ENCODE measurements at places on chromosomes 1 and 21.

DNA sequence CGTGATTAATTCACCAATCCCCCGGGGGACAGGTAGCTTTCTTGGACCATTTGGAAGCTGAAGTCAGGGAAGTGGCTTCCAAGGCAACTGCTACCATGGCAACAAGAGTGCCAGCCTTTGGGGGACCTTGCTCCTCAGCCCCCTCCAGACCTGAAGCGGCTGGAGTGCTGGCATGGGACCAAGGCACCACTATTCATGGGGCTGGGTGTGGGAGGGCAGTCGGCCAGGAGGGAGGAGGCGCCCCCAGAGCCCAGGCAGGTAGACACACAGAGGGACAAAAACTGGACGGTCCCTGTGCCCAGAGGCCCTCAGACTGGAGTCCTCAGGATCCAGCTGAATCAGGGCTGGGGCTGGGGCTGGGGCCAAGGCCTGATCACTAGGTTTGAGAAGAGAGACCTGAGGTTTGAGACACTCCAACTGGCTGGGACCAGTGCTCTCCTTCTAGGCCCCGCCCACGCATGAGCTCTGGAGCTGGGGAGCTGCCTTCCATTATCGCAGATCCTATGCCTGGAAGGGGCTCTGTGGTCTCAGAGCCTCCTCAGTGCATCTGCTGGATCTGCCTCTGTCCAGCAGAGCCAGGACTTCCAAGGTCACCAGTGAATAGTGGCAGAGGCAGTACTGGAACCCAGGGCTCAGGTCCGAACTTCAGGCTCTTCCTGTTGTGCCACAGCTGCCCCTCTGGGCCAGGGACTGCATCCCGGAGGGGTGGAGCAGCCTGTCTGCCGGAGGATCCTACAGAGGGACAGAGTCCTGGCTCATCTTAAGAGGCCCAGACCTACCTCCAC is 3.3 kb upstream of the KNCN start:
- DNase-seq: no peak

- no peak for DNase-seq
Observed at GRCh38 chr1:12338017-12338416, 108.2 kb downstream of the VPS13D start.

DNA sequence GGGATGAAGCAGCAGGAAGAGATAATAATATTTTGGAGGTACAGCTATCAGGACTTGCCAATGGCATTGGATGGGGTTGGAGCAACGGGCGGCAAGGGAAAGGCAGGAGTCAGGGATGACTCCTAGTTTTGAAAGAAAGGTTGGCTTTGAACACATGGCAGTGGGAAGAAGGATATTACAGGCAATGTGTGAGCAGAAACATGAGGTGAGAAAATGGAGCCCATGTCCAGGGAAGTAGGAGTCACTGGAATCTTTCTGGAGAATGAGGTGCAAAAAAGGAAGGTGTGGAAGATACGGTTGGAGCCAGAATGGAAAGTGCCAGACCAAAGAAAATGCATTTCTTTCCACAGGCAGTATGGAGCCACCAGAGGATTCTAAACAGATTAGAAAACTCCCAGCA is 288.5 kb upstream of the KAZN start:
- no peak for DNase-seq

- DNase-seq: no peak
Observed at GRCh38 chr1:203481196-203481595, 5.6 kb downstream of the PRELP start.

DNA sequence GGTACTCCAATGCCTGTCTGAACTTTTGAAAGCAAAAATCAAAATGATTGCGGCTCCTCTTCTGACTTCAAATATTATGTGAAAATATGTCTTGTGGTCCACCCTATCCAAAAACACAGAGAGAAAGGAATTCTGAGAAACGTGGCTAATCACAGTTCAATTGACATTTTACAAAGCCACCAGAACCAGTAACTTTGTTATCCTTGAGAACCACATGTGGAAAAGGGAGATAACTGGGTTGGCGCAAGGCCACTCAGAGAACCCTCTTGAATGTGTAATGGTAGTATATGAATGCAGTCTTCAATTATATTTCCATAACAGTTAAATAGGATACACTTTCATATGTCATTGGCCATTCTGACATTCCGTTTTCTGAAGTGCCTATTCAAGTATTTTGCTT is 1030.0 kb upstream of the TMPRSS15 start:
- DNase-seq: no peak

- DNase-seq: no peak
Observed at GRCh38 chr1:232533328-232533727, 96.6 kb downstream of the SIPA1L2 start.

Measured in HCT116 (cell line).